ENCODE measurements at places on chromosomes 7 and 10. TPM values are rescaled to one million over a fixed set of nuclear protein-coding genes. Genes with fewer than 3 reads are reported as not detected.

GRCh38 chr10:31263903-31264302 is 55.1 kb upstream of the ZEB1 start:
- no peak for DNase-seq

GRCh38 chr7:105691680-105692564 is 110.6 kb upstream of the EFCAB10 start:
- DNase-seq = peak; percentile 78

DNA sequence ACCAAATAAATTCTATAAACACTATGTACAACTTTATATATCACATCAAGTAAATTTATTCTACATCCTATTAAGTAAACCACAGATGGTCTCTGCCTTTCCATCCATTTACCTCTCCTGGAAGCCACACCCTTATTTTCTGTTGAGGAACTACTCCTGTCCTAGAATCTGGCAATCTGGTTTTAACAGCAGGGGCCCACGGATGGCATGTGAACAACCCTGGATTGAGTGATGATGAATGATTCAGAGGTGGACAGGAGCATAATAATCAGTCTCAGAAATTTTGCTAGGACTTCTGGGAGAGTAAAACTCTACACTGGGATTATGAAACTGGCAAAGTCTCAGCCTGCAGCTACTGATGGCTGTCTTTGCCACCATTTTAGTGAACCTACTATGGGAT is 54.1 kb downstream of the CDK6 start:
- DNase-seq = no peak

- no peak for DNase-seq
These were observed 14.7 kb downstream of the CDNF start for GRCh38 chr10:14822879-14823755.

GRCh38 chr10:623477-624311 is 65.8 kb downstream of the DIP2C start:
- DNase-seq = no peak

- DNase-seq = peak; percentile 55
These were observed 42.7 kb downstream of the FAM53B start for GRCh38 chr10:124701435-124701834.

- DNase-seq = no peak
These were observed 36.0 kb downstream of the RHOBTB1 start for GRCh38 chr10:60908031-60908430.

- no peak for DNase-seq
These were observed 205.6 kb upstream of the PFKP start for GRCh38 chr10:2861632-2862210.

GRCh38 chr10:92760609-92761008 is 70.9 kb downstream of the HHEX start:
- DNase-seq = no peak

GRCh38 chr10:27744802-27745731 is 552 bp downstream of the MKX start:
- no peak for DNase-seq

DNA sequence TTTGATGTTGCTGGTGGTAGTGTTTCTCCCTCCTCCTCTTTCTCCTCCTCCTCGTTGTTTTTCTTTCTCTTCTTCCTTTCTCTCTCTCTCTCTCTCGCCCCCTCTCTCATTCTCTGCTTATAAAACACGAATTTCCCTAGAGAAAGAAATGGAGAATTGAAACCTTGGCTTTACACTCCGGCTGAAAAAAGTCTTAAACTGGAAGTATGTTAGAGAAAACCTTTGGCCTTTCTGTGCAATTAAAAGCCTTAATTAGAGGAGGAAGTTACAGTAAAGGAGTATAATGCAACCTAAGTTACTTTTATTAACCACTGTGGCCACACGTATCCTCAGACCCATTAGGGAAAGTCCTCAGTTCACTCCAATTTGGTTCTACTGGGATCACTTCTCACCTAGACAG is 501.7 kb upstream of the SORCS1 start:
- DNase-seq = no peak

GRCh38 chr10:99981581-99982199 is 28.1 kb downstream of the DNMBP start:
- no peak for DNase-seq

DNA sequence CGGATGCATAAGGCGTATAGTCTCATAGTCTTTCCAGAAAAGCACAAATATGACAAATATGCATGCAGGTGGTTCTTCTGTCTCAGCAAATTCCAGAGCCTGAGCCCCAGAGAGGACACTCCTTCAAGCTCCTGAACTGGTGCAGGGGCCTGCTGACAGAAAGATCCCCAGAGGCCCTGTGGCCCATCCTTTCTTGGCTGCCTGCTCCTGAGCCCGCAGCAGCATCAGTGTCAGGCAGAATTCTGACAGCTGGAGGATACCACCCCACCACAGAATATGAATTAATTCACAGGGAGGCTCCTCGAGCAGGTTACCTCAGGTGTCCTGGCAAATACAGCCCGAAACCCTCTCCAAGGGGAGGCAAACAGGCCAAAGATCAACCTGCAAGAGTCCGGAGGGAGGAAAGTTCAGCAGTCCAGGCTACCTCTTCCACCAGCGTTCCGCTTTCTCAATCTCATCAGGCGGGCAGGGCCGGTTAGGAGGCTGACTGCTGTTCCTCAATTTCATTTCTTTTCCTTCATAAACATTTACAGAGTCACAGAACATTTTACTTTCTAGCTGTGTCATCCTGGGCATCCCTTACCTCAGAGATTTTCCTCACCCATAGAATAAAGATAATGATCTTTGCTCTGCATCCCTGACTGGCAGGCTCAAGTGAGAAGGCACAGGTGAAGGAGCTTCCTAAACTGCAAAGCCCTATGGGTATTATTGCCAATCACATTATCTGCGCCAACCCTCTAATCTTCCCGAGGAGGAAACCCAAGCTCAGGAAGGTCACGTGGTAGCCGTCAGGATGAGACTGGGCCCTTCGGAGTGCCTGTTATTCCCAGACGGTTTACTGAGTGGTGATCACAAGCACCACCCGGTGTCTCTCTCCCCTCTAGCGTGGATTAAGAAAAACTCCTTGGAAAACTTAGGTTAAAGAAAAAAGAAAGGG is 1.4 kb downstream of the DNAJB12 start:
- DNase-seq = no peak

DNA sequence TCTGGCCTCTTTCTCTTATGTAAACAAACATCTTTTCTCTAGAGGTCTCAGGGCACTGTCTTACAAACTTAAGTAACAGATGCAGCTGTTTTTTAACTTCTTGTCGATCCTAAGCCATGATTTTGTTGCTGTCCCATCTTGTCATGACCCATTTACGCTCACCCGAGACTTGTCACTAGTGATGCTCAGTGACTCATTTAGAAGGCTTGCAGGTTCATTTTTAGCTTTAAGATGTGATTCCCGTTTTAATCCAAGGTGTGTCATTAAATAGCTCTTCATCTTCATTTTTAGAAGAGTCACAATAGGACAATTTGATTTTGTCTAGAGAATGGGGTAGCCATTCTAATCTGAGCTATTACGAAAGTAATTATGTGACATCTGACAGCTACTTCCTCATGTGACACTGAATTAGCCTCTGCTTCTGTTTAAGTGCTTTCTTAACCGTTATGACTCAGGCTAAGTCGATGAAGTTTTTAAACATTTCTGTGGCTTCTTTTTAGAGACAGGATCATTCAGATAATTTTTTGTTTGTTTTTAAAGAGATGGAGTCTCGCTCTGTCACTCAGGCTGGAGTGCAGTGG is 42.7 kb downstream of the SPDYE5 start:
- no peak for DNase-seq

DNA sequence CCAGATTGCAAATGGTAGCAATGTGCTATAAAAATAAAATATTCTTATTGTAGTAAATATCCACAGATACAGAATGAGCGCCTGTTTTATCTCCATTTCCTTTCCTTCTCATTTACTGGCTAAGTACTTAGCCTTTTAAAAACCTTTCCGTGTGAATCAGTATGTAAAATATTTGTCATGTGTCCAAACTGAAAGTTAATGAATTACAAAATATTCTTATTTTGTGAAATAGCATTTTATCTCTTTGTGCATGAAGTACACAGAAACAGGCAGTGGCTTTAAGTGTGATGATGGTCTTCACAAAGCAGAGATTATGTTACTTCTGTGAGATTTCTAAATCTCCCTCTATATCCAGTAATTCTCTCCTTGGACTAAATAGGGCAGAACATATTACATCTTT is 56.7 kb upstream of the KIAA1217 start:
- DNase-seq = no peak

DNA sequence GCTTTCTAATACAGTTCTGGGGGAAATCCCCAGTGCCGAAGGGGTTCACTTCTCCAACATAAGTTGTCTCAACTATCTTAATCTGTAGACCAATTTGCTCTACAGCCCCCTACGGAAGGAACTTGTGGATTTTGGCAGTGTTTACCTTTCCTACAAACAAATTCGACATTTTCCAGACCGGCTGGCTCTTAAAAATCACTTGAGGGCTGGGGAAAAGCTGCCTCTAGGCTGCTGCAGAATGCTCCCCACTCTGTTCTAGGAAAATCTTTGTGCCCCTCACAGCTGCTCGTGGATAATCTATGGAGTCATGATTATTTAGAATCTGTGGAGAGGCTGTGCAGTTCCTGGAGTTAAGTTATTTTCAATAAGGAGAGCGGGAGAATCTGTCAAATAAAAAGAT is 474.6 kb upstream of the FZD8 start:
- DNase-seq = no peak

DNA sequence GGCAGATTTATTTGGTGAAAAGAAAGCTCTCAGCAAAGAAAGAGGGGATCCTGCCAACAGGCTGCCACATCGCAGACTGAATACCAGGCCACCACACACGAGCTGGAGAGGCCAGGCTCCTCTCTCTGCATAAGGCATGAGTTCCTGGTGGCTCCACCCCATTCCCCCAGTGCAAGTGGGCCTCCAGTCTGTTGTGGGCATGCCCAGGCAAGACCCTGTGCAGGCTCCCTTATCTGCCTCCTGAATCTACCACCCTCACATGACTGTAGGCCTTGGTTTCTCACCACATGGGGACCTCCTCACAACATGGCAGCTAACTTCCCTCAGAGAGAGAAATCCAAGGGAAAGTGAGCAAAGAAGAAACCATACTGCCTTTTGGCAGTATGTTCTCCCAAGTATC is 26.7 kb upstream of the CUL1 start:
- no peak for DNase-seq

- DNase-seq = no peak
These were observed 208.4 kb upstream of the LRRTM3 start for GRCh38 chr10:66717231-66717981.

- no peak for DNase-seq
These were observed 38.6 kb upstream of the SH2B2 start for GRCh38 chr7:102248081-102248455.

- no peak for DNase-seq
These were observed 95.9 kb upstream of the AUTS2 start for GRCh38 chr7:69502358-69502757.

DNA sequence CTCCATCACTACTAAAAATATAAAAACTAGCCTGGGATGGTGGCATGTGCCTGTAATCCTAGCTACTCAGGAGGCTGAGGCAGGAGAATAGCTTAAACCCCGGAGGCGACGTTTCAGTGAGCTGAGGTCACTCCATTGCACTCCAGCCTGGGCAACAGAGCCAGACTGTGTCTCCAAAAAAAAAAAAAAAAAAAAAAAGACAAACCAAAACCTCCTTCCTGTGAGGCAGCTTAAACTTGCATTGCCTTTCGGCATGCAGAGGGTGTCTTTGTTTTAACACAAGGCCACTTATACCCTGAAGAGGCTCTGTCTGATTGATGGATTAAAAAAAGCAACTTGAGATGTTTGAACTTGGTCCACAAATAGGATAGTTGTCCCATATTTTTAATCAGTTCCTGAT is 128.4 kb upstream of the RSU1 start:
- no peak for DNase-seq

GRCh38 chr10:104127411-104127810 is 5.4 kb downstream of the SFR1 start:
- no peak for DNase-seq

- DNase-seq = no peak
These were observed 33.5 kb downstream of the HTRA1 start for GRCh38 chr10:122494833-122495232.

CYP2W1 gene
- not detected for total RNA-seq

PWWP2B gene
- total RNA-seq = 13.4 TPM

IQUB gene
- 0.32 TPM for total RNA-seq

SEC61G gene
- total RNA-seq = 238 TPM

PUS7 gene
- total RNA-seq = 18.9 TPM

PPP1R3C gene
- total RNA-seq = 9.4 TPM

NEURL1 gene
- total RNA-seq = 0.16 TPM

TSPAN12 gene
- total RNA-seq = 6.6 TPM

WNT8B gene
- total RNA-seq = not detected

MMRN2 gene
- total RNA-seq = 23.0 TPM

UTF1 gene
- not detected for total RNA-seq

All from breast epithelium (tissue), 4 donors.